ENCODE measurements at places on chromosomes 16 and 17.
A peak's percentile ranks its signal among the peaks of the same experiment; 100 is the strongest.

DNA sequence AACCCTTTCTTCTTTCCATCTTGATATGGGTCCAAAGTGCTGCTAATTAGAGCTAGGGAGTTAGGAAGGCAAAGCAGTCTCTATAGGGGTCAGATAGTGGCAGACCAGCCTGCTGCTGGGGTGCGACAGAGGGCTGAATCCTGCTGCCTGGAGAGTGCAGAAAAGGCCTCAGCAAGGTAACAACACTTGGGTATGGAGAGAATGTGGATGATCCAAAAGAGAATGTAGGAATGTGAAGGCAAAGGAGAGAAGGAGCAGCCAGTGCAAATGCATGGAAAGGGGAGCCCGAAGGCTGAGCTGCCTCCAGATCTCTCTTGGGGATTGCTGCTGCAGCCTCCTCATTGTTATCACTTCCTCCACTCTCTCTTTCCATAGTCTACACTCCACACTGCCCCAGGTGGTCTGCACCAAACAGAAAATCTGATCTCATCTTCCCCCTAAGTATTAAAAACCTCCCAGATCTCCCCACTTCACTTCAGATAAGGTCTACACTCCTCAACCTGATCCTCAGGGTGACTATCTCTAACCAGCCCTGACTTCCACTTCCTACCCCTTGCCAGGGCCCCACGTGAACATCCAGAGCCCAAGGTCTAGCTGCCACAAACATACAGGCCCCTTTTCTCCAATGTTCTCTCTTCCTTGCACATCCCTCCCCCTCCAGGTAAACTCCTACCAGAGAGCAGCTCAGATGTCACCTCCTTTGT, 28.8 kb downstream of the TOM1L2 start:
- DNase-seq = no peak

DNA sequence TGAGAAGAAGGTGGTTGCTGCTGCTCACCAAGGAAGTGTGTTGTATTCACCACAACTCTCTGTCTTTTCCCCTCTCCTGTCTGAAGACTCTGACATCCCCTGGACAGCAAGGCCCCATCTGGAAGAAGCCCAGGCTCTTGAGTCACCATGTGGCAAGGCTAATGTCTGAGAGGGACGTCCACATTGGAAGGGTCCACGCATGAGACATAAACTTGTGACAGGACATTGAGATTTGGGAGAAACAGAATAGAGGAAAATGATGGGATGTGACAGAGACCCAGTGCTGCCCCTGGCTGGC, 176.5 kb downstream of the IRF8 start:
- DNase-seq = no peak

DNA sequence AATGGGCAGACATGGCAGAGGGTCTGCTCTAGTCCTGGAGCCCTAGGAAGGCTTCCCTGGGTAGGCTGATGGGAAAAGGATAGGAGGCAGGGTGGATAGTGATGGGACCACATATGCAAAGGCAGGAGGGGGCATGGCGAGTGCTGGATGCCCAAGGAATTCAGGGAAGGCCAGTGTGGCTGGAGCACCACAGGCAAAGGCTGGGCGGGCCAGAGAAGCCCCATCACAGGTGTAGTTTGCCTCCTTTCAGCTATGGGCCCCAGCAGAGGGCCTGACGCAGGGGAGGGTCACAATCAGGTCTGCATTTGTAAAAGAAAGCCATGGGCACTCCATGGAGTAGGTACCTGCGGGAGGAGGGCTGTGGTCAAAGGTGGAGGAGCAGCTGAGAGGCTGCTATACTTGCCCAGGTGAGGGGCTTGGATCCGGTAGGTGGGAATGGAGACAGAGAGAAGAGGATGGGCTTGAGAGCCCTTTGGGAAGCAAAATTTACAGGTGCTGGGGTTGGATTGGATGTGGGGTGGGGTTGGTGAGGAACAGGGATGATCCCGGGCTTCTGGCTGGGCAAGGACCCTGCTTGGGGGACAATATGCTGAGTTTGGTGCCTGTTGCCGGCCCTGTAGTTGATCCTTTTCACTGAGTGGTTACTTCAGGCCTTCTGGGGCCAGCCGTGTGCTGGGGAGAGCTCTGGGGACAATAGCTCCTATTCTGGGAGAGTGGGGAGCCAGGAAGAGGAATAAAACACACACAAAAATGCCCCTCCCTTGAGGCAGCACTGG, 6.5 kb upstream of the COL1A1 start:
- DNase-seq = no peak

DNA sequence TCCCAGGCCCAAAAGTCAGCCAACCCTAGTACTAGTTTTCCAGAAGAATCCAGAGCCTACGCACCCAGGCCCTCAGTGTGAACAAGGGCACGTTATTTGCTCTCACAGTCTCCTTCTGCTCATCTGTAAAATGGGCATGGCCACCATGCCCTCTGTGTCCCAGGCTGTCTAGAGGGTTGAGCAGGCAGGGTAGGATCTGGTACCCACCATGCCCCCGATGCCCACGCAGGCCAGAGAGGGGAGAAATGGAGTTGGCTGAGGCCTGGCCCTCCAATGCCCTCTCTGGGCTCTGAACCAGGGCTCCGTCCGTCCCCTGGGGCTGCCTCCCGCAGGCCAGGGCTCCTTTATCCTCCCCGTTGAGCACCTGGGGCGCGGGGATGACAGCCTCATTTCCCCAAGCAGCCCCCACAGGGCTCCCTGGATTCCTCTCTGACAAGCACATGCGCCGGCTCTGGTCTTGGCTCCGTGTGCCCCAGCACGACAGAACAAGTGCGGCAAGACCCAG, 9.1 kb upstream of the BAHCC1 start:
- DNase-seq = no peak

DNA sequence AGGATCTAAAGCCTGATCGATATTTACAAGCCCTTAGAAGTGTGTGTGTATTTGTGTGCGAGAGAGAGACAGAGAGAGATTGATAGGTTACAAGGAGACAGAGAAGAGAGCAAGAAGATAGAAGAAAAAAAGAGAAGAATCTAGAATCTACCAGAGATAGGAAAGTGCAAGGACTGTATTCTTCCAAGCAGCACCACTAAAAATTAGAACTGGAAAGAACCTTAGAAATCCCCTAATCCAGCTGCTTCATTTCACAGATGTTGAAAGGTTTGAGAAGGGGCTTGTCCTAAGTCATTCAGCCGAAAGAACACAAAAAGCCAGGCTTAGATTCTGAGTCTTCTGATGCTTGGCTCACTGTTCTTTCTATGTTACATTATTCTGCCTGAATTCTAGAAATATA, 92.2 kb downstream of the HS3ST3A1 start:
- DNase-seq = no peak

DNA sequence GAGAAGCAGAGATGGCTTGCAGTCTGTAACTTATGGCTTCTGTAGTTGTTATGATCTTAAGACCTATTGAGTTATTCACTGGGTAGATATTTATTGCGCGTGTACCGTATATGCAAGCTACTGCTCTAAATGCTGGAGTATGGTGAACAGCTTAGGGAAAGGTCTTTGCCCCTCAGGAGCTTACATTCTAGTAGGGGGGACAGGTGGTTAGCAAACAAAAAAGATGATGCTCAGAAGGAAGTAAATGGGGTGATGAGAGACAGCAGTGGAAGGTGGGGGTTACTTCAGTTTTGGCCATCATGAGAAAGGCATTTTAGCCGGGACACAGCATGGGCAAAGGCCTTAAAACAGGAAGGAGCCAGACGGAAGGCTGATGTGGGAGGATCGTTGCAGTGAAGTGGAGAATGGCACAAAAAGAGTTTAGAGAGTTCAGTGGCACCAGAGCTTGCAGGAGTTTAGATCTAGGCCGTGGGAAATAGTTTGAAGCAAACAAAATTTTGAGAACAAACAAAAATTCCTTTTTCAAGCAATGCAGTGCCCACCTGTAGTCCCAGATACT, 2.1 kb downstream of the ARMC7 start:
- DNase-seq = no peak

- no peak for DNase-seq
Measured at GRCh38 chr16:66849021-66849420, 4.8 kb downstream of the CA7 start.

DNA sequence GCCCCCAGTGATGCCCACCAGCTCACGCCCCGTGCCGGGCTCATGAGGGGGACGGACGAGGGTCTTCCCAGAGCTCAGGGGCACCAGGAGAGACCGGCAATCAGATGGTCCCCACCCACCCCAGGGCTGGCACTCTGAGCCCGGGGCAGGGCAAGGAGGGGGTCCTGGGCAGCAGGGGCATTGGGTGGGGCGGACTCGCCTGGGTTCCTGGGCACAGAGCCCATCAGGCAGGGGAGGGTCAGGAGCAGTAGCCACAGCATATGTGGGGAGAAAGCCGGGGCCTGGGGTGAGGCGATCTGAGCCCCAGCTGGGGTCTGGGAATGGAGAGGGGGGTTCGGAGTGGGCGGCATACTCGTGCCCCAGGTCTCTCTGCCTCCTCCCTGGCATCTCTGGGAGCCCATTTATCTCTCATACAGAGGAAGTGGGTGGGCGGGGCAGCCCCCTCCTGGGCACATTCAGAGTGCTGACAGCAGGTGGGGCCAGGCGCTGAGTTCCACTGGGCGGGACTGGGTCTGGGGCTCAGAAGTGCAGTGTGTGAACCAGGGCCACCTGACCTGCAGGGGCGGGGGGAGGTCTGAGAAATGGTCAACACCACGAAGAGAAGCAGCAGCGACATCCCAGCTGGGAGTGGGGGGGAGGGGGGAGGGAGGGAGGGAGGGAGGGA, 20.5 kb upstream of the UBE2I start:
- no peak for DNase-seq

DNA sequence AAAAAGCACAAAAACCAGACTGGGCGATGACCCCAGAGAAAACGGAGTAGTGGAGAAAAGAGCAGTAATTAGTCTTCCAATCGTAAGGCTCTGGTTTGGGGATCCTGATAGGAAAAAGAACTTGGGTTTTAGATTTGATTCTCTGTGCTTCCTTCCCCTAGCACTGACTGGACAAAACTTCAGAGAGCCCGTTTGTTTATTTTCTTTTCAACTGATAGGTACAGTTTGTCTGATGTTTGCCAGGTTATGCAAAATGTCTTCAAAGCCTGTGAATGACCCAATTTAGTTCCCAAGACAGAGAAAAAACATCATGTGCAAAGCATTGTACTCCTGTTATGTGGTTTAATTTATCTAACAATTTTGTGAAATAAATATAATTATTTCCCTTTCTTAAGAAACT, 151.1 kb upstream of the COX10 start:
- no peak for DNase-seq

- no peak for DNase-seq
Measured at GRCh38 chr16:75385507-75386152, 47.7 kb downstream of the CFDP1 start.

GRCh38 chr17:41665566-41666236, 23.0 kb upstream of the EIF1 start:
- DNase-seq = peak; percentile 97

DNA sequence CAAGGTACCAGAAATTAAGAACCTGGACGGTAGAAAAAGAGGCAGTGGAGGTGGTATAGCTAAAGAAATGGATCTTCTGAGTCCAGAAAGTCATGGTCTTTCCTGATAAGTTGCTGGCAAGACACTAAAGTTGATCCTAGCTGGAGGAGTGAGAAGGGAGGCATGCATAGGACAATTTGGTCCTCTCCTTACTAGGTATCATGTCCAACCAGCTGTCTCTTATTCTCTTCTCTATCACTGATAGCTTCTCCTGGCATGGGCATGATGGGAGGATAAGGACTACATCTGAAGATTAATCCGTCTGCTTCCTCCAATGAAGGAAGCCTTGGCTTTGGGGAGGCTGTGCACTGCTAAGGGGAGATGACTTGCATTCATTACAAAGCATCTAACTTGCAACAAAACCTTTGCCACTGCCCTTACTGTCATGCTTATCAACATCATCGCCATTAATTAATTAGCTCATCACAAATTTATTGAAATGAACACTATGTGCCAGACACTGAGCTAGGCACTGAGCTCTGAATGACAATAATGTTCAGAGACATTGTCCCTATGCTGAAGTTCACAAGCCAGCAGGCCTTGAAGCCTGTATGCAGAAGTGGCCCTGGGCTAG, 3.1 kb upstream of the FAM117A start:
- DNase-seq = no peak

GRCh38 chr17:12965988-12966387, 51.8 kb downstream of the ELAC2 start:
- DNase-seq = no peak

DNA sequence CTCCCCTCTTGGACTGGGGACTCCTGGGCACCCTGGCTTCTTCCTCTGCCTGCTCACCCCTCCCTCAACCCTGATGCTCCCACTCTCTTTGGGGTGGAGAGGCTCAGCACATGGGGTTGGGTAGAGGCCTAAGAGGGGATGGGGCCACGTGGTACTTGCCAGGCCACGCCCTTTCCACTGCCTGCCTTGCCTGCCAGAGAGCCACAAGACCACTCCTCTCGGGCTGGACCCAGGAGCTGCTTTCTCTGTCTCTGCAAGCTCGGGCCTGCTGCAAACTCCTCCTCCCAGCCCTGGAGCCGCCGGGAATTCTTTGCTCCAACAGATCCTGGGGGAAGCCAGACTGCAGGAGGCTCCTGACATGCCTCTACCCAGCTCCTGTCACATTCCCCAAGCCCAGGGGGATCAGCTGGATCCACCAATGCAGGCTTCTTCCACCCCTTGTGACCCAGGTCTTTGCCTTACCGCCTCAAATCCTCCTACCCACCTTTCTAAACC, 11.8 kb downstream of the DLX4 start:
- DNase-seq = no peak

DNA sequence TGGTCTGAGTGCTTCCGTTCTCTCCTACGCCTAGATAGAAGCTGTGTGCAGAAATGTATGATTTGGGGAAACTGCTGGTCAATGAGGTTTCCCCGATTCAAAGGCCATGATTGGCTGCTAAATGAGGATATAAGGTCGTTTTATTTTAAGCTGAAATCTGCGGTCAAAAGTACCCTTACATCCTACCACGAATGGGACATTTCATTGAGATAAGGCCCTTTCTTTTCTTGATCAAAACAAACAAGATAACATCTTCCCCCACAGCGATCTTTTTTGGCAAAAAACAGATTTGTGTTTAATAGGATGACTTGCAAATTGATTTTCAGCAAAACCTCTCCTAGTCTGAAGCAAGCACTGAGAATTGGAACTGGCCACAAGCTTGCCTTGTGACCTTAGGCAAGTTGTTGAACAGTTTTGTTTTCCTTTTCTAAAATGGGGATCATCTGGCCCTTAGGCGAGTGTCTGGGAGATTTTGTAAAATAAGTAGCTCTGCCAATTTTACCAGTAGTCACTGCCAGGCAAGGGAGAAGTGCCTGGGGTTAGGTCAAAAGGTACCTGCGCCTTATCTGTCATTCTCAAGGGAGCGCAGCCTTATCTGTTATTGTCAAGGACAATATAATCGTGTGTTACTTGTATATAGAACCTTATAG, 635 bp downstream of the SCPEP1 start:
- no peak for DNase-seq
